DMS153 (cell line): ENCODE measurements at places on chromosomes 4 and X.

DNA sequence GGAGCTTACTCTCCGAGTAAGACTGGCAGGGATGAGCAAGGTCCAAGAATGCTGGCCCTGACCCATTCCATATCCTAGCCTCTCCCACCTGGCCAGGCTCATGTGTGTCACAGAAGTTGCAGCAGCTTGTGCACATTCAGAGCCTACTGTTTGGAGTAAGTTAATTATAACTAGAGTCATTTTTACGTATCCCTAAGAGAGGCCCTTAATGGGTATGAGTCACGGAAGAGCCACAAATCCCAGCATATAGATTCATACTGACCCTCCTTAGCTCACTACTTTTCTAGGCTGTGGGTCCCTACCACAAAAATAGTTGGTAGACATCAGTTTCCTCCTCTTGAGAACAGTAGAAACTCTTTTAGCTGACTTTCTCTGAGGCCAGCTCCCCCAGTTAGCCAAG is 118.3 kb upstream of the FRG1 start:
- DNase-seq, result no peak

GRCh38 chrX:135191838-135192237 is 20.6 kb upstream of the CT55 start:
- DNase-seq, result no peak

DNA sequence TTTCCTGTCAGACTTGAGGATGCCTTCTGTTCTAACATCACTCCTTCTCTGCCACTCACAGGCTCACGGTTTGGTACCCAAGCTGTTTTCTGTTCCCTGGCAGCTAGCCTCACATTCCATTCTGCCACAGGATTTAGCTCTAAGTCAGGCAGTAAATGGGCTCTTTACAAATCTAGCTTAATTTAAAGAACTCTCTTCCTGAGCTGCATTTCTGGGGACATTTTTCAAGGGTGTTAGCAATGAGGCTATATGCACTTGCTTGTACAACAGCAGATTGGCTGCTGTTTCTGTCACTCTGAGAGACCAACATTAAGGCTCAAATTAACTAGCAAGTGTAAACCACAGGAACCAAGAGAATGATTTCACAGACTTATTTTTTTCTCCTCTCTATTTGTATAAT is 337.8 kb upstream of the NOCT start:
- no peak for DNase-seq

DNA sequence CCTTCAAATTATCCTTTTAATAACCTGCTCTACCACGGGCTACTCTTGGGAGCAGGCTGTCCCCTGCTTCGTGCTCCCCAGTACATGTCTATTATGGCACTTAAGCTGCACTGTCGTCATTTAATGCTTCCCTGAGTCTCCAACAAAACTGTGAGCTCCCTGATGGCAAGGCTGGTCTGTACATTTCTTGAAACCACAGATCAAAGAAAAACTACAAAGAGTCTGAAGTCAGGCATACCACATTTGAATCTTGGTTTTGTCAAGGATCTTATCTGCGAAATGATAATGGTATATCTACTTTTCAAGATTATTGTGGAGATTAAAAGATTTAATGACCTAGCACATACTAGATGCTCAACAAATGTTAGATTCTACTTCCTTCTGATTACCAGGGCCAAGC is 45.7 kb downstream of the MAML3 start:
- no peak for DNase-seq

- no peak for DNase-seq
Measured at GRCh38 chrX:110015915-110016314, 13.0 kb downstream of the TMEM164 start.

DNA sequence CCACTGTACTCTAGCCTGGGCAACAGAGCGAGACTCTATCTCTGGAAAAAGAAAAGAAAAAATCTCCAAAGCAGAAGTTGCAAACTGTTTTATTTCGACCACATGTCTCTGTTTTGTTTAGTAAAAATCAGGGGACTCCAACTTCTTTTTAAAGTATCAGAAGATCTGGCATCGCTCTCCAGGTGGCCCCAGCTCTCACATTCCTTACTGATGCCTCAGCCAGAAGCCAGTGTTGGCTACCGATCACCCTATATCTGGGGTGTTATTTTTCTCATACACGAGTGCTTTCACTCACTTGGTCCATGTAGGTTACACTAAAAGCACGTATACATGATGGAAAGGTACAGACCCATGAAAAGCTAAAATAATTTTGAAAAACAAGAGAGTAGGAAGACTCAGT is 8.3 kb downstream of the MPP1 start:
- no peak for DNase-seq

GRCh38 chr4:35966566-35966965 is 277.7 kb downstream of the ARAP2 start:
- no peak for DNase-seq

DNA sequence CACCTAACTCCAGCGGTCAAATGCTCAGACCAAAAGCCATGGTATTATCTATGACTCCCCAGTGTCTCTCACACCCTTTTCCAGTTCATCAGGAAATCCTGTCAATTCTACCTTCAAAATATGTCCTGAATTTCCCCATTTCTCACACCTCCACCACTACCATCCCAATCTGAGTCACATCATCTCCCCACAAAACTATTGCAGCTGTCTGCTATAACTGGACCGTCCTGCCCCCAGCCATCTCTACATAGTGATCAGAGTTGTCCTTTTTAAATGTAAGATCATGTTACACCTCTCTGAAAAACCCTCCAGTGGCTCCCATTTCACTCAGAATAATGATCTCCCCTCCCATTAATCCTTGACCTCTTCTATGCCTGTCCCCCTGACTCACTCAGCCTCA is 6.8 kb upstream of the ODAPH start:
- DNase-seq, result no peak

GRCh38 chrX:54934890-54935289 is 14.3 kb downstream of the TRO start:
- DNase-seq, result no peak

DNA sequence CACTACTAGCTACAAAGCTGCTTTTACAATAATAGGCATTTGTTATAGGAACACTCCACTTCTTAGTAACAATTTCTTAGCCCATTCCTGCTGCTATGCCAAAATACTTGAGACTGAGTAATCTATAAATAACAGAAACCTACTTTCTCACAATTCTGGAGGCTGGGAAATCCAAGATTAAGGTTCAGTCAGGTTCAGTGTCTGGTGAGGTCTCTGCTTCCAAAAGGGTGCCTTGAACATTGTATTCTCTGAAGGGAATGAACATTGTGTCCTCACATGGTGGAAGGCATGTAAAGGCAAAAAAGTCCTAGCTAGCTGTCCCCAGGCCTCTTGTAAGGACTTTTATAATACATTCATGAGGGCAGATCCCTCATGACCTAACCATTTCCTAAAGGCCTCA is 7.0 kb downstream of the SLC9B1 start:
- DNase-seq, result no peak

- no peak for DNase-seq
Measured at GRCh38 chr4:173522160-173522950, 7.7 kb downstream of the HAND2 start.

DNA sequence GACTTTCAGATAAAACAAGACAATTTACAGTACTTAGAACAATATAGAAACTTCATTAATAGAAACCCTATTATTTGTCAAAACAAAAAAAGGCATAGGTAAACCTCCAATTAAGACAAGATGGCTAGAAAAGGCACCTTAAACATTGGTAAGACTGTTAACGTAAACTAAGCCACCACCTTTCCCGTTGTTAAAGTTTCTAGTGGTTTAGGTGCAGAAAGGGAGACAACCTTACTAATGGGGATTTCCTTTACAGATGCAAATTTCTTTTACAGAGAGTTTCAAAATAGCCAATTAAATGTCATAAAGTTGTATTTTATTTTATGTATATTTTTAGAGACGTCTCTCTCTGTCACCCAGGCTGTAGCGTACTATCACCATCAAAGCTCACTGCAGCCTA is 7.5 kb upstream of the NXF3 start:
- no peak for DNase-seq

DNA sequence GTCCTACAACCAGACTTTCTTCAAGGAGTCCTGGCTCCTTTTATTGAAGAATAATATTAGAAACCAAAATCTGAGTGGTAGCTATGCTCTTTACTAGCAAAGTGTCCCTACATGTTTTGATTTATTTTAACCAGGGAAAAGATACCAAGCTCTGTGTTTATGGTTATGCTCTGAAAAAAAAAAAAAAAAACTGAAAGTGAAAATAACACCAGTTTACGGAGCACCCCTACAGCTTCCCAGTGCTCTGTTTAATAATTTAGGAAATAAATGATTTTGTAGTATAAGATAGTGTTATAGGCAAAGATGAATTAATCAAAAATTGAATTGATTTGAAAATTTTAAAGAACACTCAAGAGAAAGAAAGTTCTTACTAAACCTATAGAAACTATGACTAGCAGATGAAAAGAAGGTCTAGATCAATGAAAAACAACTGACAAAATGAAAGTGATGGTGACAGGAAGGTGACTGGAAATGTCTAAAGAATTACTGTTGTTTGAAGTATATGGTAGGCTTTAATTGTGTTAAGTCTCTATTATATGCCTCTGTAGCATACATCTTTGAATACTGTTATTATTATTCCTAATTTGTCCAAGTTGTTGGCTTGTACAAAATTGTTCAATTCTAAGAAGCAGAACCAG is 1698.4 kb upstream of the PCDH10 start:
- DNase-seq, result no peak

- DNase-seq, result no peak
Measured at GRCh38 chr4:52374877-52375276, 284.2 kb downstream of the USP46 start.

GRCh38 chr4:85587952-85588351 is 113.0 kb downstream of the ARHGAP24 start:
- DNase-seq, result no peak

GRCh38 chr4:122963216-122963615 is 40.8 kb upstream of the NUDT6 start:
- no peak for DNase-seq

DNA sequence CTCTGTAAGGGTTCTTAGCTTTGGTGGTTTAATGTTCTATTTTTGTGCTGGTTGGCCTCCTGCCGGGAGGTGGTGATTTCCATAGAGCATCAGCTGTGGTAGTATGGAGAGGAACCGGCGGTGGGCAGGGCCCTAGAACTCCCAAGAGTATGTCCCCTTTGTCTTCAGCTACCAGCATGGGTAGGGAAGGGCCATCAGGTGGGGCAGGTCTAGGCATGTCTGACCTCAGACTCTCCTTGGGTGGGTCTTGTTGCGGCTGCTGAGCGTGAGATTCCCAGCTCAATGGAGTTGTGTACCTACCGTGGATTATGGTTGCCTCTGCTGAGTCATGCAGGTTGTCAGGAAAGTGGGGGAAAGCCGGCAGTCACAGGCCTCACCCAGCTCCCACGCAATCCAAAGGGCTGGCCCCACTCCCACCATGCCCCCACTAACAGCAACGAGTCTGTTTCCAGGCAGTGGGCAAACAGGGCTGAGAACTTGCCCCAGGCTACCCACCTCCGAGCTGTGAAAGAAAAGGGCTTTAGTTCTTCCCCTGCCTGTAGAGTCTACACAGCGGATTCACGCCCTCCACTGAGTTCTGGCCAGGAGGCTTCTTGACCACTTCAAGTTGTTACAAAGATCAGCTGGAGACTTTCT is 235.9 kb downstream of the RPA4 start:
- DNase-seq, result no peak

GRCh38 chr4:94650134-94650495 is 107.6 kb upstream of the BMPR1B start:
- no peak for DNase-seq

DNA sequence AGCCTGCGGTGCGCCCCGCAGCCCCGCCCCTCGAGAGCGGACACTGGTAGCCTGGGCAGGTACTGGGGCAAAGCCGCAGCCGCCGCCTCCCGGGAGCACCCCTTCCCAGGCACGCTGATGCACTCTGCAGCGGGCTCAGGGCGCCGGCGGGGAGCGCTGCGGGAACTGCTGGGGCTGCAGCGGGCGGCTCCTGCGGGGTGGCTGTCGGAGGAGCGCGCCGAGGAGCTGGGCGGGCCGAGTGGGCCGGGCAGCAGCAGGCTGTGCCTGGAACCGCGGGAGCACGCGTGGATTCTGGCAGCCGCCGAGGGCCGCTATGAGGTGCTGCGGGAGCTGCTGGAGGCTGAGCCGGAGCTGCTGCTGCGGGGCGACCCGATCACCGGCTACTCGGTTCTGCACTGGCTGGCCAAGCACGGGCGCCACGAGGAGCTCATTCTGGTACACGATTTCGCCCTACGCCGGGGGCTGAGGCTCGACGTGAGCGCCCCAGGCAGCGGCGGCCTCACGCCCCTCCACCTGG is 401 bp downstream of the SOWAHD start:
- DNase-seq, result no peak

DNA sequence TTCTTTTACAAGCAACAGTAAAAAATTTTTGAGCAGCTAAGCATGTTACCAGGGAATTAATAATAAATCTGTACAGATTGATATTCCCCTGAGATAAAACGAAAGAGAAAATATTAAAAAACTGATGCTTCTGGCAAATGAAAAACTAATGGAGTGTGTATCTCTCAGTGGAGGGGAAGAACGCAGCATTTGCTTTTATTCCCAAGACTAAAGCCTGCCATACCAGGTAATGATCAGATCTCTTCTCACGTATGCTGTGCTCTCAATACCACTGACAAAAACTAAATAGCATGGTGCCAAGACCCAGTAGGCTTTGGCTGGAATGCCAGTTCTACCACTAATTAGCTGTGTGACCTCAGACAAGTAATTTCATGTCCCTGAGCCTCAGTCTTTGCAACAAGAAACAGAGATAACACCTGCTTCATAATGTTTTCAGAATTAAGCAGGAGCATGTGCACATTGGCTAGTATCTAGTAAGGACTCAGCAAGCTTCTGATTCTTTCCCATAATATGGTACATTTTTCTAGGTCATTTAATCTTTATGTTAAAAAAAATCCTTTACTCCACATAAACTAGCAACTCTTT is 179.6 kb downstream of the CENPC start:
- no peak for DNase-seq

- DNase-seq, result no peak
Measured at GRCh38 chr4:168336837-168337549, 18.4 kb upstream of the DDX60 start.

DNA sequence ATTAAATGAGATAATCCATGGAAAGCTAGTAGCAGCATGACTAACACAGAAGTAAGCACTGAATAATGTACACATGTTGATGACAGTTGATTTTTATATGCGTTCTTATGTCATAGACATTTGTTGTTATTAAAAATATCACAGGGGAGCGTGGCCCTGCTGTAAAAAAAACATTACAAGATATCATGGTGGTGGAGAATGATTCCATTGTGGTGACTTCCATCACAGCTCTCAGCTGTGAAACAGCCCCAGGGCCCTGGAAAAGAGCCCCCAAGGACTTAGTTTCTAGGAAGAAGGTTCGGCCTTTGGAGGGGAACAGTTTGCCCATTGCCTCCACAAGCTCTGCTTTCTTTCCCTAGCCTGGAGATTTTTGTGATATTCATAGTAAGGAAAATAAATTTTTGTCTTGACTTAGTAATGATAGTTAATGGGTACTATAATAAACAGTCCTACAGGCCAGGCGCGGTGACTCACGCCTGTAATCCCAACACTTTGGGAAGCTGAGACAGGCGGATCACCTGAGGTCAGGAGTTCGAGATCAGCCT is 49.9 kb downstream of the FAM114A1 start:
- no peak for DNase-seq

DNA sequence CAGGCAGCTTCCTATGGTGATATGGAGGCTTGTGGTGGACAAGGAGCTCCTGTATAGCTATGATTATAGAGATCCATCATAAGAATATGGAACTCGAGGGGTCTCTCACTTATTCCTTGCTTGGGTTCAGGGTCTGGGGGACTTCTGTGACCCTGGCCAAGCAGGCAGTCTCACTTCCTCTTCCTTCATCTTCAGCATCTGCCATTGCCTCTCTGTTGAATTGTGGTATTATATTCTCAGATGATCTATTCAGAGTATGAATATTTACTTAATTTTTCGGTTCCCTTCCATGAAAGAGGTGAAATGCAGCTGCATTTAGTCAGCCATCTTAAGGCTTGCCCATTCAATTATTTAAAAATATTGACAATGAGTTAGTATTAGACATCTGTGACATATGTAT is 292.9 kb downstream of the SPIN4 start:
- no peak for DNase-seq
